K562 (cell line): ENCODE measurements at places on chromosomes 1 and 21. TPM values are rescaled to one million over a fixed set of nuclear protein-coding genes. Genes with fewer than 3 reads are reported as not detected.

DNA sequence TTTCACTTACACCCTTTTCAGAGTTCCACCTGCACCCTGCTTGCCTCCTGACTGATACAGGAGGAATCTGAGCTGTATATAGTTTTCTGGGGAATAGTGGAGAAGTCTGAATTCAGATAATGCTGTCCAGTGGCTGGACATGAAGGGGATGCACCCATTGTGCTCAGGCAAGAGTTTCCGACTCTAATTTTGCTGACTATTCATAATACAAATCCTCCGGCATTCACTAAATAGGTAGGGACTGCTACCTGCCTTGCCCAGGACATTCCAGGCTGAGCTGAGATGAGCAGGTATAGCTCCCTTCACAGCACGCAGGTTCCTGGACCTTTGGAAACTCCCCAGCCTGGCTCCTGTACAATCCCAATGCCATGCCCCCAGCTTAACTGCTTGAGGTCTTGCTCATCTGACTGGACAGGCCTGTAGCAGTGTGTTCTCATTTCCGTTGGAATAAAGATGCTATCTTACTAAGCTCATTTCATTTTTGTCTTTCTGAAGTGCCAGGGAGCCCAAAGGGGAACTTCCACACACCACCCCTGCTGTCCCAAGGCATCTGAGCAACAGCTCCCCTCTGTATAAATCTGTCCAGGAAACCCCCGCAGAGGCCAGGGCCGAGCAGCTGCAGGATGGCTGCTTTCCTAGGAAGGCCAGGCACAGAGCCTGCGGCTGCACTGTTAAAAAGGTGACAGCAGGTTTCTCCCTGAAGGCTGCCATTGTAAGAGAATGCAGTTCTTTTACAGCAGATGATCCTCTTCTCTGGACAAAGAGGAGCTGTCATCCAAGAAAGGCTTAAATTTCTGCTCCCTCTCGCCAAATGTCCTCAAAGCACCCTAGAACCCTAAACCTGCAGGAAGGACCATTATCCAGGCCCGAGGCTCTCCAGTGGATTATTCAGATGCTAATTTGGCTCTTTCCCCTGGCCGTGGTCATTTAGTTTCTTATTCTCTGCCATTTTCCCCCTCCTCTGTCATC lies 21.7 kb upstream of the VASH2 start:
- DNase-seq, result no peak

GRCh38 chr1:17561247-17561548 lies 21.7 kb downstream of the ARHGEF10L start:
- DNase-seq, result no peak

DNA sequence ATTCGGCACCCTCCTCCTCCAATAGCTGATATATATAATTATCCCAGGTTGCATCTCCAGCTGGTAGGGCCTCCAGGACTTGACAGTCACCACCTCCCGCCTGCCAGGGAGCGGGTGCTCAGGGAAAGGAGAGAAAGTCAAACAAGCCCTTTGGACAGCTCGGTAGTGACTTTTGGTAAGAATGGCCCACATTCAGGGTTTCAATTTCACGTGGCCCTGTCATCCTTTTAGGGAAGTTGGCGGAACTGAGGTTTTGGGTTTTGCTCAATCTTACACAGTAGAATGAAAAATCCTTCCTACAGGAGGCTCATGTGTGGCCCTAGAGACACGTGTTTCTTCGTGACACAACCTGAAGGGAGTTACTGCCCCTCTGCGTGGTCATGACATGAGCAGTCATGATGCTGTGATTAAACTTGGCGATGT lies 44.2 kb downstream of the CAPN8 start:
- DNase-seq, result no peak

GRCh38 chr1:237921306-237921705 lies 30.6 kb upstream of the ZP4 start:
- no peak for DNase-seq

Gene OR10K1
- total RNA-seq, result not detected in 2 replicates

Gene ARHGAP30
- total RNA-seq, result 0.35 and 0.42 TPM in 2 replicates

DNA sequence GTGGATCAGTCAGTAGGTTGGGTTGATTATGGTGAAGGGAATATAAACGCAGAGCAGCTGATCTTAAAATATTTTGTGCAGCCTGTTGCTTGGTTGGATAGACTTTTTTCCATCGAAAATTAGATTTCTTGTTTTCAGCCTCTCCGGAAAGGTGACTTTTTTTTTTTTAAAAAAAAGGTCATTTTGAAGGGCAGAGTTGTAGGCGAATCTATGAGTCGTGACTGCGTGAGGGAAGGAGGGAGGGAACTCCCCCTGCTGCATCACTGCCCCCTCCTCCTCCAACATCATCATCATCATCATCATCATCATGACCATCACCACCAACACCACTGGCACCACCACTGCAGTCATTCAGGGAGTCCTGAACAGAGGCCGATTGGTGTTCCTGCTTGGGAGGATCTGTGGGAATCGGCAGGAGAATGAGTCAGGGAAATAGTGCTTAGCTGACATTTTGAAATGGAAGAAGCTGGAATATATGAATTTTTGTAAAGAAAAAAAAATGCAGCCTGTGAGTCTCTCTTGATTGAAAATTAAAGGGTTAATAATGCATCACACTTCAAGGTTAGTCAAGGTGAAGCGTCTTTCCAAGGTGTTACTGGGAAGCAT lies 1.2 kb downstream of the ATP1B1 start:
- no peak for DNase-seq

Gene TCHH
- total RNA-seq, result not detected in 2 replicates

DNA sequence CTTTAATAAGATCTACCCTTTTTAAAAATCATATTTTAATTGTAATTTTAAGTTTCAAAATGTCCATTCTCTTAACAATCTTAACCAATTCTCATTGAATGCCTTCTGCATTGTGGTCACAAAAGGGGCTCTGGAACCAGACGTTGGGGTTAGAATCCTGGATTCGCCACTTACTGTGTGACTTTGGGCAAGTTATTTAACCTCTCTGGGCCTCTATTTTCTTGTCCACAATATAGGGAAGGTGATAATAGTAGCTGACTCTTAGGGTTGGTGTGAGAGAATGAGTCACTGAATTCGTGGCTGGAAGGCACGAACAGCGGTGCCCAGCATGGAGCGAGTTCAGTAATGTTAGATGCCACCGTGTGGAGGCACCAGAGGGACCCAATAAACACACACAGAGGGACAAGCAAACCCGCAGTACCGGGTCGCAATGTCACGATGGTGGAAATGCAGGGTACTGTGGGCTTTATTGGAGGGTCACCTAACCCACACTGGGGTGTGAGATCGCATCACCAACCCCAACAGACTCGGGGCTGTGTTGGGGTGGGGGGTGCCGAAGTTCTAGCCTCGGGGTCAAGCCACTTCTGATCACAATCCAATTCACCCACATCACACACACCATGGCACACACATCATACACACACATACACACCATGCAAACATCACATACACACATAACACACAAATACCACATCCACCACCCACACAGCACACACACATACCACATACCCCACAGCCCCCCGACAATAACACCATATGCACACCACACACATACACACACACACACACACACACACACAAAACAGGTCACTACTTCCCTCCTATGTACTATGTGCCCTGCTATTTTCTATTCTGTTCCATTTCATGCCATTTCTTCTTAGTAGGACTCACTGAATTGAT lies 27.0 kb upstream of the IFNAR2 start:
- DNase-seq, result no peak
